ENCODE measurements at places on chromosomes 1 and 21. TPM values are rescaled to one million over a fixed set of nuclear protein-coding genes. Genes with fewer than 3 reads are reported as not detected.

Gene OLFML2B
- total RNA-seq, result 0.51 TPM

Gene TEDDM1
- not detected for total RNA-seq

DNA sequence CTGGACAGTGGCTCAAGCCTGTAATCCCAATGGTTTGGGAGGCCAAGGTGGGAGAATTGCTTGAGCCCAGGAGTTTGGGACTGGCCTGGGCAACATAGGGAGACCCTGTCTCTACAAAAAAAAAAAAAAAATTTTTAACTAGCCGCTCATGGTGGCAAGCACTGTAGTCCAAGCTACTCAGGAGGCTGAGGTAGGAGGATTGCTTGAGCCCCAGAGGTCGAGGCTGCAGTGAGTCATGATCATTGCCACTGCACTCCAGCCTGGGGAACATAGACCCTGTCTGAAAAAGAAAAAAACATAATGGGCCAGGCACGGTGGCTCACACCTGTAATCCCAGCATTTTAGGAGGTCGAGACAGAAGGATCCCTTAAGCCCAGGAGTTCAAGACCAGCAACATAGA, 5.3 kb downstream of the SPATC1L start:
- DNase-seq, result no peak

GRCh38 chr1:183319051-183319450, 99.1 kb downstream of the NMNAT2 start:
- DNase-seq, result no peak

Gene TAS1R1
- total RNA-seq, result not detected

Gene SLAMF1
- total RNA-seq, result not detected

Gene RAB29
- 18.8 TPM for total RNA-seq

GRCh38 chr1:168319691-168320090, 39.0 kb downstream of the TBX19 start:
- peak; percentile 55 for DNase-seq

DNA sequence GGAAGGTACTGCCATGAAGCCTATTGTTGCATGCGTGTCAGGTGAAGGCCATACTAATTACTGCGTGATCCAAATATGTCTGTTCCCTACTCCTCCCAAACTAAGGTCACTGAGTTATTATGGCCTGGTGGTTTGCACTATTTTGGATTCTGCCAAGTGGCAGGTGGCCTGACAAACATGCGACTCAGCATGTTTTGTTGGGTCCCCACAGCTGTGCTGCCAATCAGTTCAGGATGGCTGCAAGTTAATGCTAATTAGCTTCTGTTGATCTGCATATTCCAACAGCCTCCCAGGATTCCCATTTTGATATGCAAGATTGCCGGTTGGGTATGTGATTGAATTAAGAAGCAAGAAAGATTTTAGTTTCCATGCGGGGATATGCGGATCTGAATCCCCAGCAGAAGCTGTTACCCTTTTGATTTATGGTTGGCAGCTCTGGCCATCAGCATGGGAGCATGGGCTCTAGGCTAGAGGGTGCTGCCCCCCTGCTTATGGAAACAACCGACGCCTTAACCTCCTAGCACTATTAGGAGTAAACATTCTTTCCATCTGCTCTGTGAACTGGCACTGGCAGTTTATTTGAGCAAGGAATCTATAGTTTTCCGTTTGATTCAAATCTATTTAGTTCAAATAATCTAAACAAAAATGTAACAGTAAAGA, 429.8 kb upstream of the C1orf87 start:
- peak; percentile 38 for DNase-seq

DNA sequence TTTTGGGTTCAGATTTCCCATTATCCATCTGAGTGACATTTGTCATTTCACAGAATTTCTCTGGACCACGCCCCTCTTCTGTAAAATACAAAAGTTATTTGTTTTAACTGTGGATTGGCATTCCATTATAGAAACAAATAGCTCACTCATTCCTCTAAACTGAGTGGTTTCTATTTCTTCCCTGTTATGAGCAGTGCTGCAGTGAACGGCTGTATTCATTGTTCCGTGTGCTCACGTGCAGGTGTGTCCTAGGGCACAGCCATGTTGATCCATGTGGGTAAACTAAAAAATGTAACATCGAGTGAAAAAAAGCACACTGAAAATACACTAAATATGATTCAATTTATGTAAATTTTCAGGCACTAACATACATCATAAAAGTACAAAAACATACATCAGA, 27.0 kb upstream of the IL12RB2 start:
- DNase-seq, result no peak

GRCh38 chr1:10529091-10529490, 54.3 kb downstream of the PEX14 start:
- DNase-seq, result no peak

DNA sequence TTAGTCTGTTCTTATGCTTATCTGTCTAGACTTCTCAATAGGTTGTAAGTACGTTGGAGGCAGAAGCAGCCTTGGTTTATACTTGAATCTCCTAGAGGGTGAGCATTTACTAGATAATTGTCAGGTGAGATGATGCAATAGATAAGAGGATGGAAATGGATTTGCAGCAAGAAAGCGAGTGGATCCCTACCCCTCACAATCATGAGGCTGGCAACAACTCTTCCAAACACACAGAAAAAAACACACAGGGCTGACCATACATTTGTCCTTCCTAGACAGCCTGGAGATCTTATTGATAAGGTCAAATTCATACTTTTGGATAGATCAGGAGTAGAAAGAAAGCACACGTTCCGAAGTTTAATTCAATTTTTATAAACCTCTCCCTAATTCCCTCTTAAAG, 481.4 kb upstream of the CAMK1G start:
- DNase-seq, result no peak

Measured in endothelial cell of umbilical vein (primary cell).